COLO829 (cell line): ENCODE measurements at places on chromosomes 13 and 19.

GRCh38 chr19:48991873-48992580, 1.1 kb downstream of the GYS1 start:
- DNase-seq = peak; percentile 87

GRCh38 chr19:1408300-1409203, 1.2 kb downstream of the DAZAP1 start:
- DNase-seq = no peak

DNA sequence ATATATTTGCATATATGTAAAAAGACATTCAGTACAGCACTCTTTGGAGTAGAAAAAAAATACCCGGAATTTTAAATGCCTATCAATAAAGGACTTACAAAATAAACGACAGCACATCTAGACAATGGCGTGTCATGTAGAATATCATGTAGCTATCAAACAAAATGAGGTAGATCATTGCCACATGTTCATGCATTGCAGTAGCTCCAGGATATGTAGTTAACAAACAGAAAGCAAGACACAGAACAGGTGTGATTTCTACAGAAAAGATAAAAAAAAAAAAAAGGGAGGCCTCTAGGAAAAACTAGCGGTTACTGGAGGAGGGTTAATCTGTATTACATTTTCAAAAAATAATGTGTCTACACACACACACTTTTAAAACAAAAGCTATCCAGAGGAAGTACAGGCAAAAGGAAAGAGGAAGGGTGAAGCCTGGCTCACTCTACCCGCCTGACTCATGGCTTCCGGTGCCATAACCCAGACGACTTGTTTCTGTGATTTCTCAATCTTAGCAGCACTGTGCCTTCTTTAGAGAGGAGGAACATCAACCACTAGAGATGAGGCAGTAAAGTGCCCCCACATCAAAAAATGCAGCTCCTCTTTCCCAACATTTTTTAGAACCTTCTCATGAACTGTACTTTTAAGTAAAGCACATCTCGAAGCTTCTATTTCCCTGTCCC, 6.9 kb downstream of the KCTD12 start:
- peak; percentile 7 for DNase-seq

GRCh38 chr19:17107546-17108452, 32.2 kb downstream of the MYO9B start:
- peak; percentile 92 for DNase-seq

- no peak for DNase-seq
Measured at GRCh38 chr13:60974296-60974695, 441.4 kb downstream of the PCDH20 start.

DNA sequence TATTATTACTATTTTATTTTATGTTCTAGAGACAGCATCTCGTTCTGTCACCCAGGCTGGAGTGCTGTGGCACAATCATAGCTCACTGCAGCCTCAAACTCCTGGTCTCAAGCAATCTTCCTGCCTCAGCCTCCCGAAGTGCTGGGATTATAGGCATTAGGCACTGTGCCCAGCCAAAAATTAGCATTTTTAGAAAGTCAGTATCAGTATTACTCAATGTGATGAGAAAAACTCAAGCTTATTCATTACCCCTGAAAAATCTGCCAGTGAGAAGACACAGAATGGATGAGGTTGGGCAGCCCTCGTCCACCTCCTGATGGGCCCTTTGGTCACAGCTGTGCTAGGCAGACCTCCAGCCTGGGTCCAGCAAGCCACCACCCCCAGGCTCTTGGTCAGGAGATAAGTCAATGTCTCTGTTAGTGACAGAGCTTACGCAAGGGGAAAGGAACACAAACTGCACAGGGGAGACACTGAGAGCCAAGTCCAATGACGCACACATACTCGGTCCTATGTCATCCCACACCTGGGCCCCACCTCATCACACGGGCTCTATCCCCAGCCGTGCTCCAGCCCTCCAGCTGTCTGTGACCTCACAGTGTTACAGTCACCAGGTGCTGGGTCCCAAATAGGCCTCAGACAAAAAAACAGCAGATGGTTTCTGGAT, 19.8 kb downstream of the PEPD start:
- DNase-seq = no peak

GRCh38 chr19:34041925-34042521, 130.3 kb upstream of the LSM14A start:
- peak; percentile 40 for DNase-seq

DNA sequence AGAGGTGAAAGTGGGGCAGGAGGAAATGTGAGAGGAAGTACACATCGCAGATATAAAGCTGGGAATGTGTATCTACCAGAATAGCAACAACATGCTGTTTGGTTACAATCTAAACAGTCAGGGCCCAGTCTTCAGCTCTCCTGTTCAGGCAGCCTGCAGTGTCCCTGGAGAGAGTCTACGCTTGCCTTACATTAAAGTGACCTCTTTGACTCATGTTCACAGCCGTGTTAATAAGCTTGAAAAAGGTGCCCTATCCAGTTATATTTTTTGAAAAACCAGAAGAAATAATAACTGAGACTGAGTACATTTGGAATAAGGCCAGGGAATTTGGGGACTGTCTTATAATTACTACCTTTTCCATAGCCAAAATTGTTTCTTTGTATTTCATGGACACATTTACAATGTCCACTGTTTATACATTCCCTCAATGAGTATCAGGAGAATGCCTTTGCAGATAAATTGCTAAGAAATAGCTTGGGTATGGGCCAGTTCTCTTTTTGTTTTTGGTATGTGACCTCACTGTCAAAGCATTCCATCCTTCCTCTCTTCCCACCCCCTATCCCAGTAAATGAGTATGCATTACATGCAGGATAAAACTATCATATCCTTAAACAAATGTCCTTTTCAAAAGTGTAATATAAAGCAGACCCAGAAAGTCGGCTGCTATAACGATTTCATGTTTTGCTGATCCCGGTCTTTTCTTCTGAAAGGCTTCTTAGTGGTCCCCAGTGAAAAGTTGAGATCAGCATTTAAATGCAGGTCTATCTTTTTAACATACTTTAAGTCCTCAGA, 82.6 kb downstream of the PCDH9 start:
- DNase-seq = peak; percentile 20

DNA sequence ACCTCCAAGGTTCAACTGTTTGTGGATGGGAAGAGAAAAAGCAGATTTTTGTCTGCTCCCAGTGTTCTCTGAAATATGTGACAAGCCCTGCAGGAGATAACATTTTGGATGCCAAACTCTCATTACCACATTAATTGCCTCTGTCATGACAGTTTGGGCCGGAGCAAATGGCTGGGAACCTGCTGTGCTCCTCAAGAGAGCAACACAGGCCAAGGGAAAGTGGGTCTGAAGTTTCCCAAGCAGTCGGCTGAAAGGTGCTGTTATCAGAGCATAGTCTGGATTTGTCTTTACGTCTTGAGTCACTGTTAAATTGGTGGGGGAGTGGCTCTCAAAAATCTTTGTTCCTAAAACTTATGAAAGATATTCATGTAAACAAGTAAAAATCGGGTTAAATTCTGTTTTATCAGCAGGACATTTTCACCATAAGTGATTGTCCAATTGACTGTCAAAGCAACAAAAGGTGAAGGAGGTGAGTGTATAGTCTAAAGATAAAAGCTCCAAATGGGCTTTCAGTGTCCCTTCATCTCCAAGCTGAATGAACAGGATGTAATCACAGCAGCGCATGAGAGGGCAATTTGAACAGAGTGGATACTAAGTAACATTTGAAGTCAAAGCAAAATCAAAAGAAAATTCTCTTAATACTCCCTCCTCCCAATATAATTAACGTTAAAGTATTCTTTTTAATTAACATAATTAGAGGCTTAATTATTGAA, 844.8 kb downstream of the PCDH17 start:
- DNase-seq = no peak

DNA sequence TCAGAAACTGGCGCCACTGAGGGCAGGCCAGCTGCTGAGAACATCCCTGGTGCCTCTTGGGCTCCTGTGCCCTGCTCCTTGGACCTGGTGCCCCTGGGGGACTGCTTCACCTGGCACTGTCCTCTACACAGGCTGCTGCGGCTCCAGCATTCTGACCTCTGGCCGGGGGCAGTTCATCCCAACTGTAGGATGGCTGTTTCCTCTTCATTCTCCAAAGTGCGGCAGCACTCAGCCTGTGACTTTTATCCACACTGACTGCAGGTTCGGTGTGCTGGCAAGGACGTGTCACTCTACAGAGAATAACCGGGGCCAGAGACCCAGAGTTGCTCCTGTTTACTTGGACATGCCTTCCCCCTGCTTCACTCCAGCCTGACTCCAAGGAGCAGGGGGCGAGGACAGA, 7.6 kb upstream of the ANKRD10 start:
- DNase-seq = no peak

- DNase-seq = no peak
Measured at GRCh38 chr13:31200637-31200971, 829 bp downstream of the B3GLCT start.

DNA sequence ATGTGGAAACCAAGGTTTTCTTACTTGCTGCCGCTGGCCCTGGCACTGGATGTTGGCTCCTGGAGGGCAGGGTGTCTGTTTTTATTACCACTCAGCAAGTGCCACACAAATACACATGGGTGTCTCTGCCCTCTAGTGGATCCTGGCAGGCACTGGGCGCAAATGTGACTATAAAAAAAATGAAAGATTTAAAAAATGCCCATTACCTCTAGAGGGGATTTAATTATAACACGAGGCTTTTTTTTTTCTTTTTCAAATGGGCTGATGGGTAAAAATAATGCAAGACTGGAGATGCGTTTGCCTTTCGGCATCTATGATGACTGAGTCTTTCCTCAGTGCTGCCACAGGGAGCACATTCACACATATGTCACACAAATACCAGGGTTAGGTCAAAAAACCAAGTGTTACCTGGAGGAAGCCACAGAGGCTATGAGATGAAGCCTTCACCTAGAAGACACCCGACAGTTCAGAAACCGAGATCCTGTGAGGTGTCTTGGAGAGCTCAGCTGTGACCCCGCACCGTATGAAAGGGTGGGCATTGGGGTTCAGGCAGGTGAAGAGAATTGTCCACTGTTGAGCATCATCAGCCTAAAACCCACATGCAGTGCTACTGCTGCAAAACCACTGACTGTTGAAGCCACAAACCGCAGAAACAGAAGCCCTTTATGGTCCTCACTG, 25.7 kb downstream of the CHAMP1 start:
- DNase-seq = peak; percentile 44

DNA sequence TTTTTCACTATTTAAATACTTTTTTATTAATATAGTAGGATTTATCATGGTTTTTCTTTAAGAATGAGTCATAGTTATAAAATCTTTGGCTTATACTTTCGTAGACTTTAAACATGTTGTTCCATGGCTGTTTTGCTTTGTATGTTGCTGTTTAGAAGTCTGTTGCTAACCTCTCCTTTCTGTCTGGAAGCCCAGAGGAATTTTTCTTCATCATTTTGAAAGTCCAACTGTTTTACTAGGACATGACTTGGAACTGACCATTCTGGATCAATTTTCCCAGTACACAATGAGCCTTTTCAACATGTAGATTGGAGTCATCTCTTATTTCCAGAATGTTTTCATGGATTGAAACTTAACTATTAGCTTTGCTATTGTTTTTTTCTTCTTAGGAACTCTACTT, 7.9 kb downstream of the CAB39L start:
- peak; percentile 45 for DNase-seq

- DNase-seq = no peak
Measured at GRCh38 chr19:56124578-56124977, 3.5 kb upstream of the ZNF787 start.

GRCh38 chr13:73738626-73739025, 395.6 kb downstream of the KLF12 start:
- no peak for DNase-seq

- no peak for DNase-seq
Measured at GRCh38 chr19:13839130-13839937, 37.6 kb upstream of the NANOS3 start.

- no peak for DNase-seq
Measured at GRCh38 chr19:54189145-54189734, at the start of gene MBOAT7. Gene MBOAT7, minus strand, starts transcription at chr19:54189580. Its CDS starts 1,072 bp downstream, at chr19:54188508.

DNA sequence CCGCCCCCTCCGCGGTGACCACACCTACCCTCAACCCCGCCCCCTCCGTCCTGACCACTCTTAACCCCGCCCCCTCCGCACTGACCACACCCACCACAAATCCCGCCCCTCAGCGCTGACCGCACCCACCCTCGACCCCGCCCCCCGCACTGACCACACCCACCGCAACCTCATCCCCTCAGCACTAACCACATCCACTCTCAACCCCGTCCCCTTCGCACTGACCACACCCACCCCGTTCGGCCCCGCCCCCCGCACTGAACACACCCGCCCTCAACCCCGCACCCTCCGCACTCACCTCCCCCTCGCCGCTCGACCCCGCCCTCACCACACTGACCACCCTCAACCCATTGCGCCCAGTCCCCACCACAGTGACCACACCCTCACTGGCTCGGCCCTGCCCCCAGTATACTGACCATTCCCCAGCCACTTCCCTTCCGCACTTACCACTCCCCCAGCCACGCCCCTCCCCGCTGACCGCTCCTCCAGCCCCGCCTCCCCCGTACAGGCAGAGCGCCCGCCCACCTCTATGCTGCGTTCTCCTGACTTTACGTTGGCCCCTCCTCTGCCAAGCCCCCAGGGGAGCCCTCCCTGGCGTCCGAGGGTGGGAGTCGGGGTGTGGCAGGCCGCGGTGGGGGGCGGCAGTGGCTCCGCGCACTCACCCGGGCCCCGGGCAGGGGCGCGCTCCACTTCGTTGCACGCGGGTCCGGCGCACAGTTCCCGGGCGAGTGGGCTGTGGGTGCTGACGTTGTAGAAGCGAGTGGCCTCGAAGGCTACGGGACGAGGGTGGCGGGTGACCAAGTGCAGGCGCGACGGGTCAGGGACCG, 8.4 kb downstream of the F2RL3 start:
- DNase-seq = peak; percentile 99

DNA sequence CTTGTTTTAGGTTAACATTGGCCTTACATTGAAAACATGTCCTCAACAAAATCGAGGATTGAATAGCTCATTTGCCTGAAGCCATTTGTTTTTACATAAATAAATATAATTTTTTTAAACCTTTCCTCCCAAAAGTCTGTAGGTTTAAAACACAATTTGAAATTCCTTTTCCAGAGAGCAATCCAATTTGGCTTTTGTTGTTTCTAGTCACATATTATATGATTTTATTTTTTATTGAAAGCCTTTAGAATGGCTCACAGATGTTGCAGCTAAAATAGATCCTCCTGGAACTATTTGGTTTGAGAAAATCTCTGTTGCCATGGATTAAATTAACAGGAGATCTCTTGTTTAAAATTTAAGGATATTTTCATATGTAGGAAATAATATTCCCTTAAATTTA, 512.6 kb downstream of the KLF5 start:
- no peak for DNase-seq

DNA sequence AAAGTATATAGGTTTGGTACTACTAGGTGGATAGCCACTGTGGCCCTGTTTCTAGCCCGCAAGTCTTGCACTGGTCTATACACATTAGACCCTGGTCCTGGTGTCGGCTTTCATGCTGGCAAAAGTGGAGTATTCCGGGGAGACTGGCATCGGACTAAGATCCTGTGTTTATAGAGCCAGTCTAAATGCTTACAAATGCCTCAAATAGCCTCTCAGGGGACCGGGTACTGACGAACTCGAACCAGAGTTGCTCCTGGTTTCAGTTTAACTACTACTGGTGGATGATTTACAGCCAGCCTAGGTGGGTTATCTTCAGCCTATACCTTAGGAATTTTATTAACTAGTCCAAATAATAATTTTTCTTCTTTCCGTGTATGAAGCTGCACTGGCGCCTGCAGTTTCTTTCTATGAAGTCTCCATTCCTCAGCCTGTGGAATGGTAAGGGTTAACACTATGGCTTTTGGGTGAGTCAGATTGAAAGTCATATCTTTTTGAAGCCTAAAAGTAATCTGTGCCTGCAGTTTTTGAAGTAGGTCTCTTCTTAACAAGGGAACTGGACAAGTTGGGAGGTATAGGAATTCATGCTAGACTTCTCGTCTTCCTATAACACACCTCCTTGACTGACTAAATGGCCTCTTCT, 51.3 kb downstream of the OR10H4 start:
- DNase-seq = no peak

GRCh38 chr13:35818633-35819067, 312.5 kb downstream of the DCLK1 start:
- DNase-seq = peak; percentile 38
